ENCODE measurements at places on chromosomes 5 and 9.

- DNase-seq, result no peak
Observed at GRCh38 chr5:87129046-87129445, 138.6 kb upstream of the RASA1 start.

DNA sequence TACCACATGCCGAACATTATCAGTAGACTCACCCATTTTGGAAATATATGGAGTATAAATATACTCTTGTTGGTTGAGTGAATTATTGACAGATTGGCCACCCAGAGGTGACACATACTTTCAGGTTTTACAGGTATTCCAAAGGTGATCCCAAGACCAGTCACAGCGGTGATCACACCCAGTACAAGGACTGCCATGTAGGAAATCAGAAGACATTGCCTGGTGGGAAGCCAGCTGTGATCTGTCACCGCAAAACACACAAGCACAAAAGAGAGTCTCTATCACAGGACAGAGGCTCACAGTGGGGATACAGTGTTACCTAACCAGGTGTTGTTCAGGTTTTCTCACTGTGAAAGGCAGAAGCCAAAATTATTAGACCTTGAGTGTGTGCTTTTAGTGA, 15.8 kb downstream of the BTF3 start:
- no peak for DNase-seq

DNA sequence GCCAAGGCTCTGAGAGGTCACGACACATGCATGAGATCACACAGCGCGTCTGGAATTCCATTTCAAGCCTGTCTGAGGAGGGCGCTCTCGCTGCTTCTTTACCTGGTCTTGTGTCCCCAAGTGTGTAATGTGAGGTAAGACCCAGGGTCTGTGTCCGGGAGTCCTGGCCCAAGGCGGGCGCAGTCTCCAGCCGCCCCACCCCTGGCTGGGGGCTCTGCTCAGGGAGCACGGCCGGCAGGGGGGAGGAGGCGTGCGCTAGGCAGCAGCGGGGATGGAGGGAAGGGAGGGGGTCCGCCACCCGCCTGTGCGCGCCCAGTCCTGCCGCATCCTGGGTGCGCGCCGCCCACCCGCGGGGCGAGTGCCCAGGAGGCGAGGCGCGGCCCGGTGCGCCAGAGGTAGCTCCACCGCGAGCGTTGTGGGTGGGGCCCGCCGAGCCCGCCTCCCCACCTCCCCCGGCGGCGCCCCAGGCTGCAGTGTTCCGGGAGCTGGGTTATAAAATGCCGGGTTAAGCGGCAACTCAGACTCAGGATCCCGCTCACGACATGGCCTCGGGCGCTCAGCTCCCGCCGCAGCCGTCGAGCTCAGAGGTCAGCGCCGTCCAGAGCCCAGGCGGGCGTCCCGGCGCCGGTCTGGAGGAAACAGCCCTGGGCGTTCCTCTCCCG, at the start of gene CCNI2:
TSS of gene CCNI2 (plus strand) at position 473 of the 662 bp plus-strand sequence. CDS start at position 543, 70 bp downstream.
- peak; percentile 57 for DNase-seq

- DNase-seq, result no peak
Observed at GRCh38 chr5:174737330-174737729, 12.9 kb downstream of the MSX2 start.

- DNase-seq, result no peak
Observed at GRCh38 chr5:158634714-158635113, 465.0 kb downstream of the EBF1 start.

- DNase-seq, result no peak
Observed at GRCh38 chr5:6466975-6467567, 18.4 kb downstream of the UBE2QL1 start.

- peak; percentile 88 for DNase-seq
Observed at GRCh38 chr5:102296178-102296817, at the start of gene SLCO4C1. SLCO4C1 (minus strand) TSS chr5:102296284; CDS start chr5:102296262, 22 bp downstream.

- no peak for DNase-seq
Observed at GRCh38 chr9:87178302-87178701, 231.0 kb upstream of the GAS1 start.

DNA sequence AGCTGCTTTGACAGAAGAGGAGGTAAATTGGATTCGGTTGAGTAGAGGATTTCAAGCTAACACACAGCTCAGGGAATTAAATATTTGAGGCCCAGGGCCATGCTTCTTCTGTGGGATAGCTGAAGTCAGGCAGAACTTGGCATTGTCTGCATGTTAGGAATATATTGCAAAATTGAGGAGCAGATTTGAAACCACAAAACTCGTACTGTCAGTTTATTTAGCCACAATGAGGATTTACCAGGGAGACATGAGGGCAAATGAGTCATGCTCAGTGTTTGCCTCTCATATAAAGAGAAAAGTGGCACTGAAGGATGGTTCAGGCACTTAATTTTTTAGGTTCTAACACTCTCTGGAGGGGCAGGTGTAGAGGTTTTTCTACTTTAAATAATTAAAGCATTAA, 83.0 kb upstream of the PRLR start:
- no peak for DNase-seq

DNA sequence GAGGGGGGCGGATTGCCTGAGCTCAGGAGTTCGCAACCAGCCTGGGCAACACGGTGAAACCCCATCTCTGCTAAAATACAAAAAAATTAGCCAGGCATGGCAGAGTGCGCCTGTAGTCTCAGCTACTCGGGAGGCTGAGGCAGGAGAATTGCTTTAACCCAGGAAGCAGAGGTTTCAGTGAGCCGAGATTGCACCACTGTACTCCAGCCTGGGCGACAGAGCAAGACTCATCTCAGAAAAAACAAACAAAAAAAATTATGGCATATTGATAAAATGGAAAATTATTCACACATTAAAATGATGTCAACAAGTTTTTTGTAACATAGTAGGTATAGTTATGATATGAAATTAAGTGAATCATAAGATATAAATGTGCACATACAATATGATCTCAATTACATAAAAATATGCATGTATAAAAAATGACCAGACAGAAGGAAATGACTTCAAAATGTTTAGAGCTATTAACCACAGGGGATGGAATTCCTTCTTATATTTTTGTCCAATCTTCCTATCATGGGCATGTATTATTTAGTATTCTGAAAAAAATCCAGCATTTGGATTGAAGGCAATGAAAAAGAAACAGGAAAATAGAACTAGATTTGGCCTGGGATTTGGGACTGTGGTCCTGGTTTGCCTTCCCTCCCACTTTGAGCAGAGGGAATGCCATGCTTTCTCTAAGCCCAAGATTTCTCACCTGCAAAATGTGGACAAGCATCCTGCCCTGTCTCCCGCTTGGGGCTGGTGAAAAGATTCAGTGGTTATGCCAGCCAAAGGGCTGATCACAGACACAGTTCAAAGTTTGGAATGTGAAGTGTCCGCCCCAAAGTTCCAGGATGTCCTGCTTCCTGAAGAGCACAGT, 19.5 kb downstream of the SPAAR start:
- DNase-seq, result no peak

DNA sequence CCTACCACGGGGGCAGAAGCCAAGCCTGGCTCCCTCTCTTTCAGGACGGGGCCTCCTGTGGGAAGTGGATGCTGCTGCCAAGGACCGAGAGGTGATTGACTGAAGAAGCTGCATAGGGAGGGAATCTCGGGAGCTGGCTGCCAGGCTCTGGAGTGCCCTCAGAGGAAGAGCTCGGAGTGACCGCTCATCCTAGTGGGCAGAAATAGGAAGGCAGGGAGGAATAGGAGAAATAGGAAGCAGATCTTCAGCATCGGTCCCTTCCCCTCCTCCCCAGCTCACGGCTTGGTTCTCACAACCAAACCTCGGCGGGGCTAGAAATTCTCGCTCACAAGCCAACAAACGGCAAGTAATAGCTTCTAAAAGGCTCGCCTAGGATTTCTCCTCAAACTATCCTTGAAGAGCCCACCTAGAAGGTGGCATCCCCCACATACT, 159.9 kb upstream of the RAI14 start:
- no peak for DNase-seq

GRCh38 chr9:21653091-21653490, 149.3 kb upstream of the MTAP start:
- no peak for DNase-seq

- no peak for DNase-seq
Observed at GRCh38 chr9:76626141-76626540, 138.1 kb upstream of the PCA3 start.

GRCh38 chr5:57219386-57219785, 45.5 kb downstream of the GPBP1 start:
- DNase-seq, result peak; percentile 40

- DNase-seq, result no peak
Observed at GRCh38 chr5:25285136-25285535, 640.4 kb upstream of the CDH10 start.

Data from activated CD4-positive, alpha-beta T cell treated with anti-CD3 and anti-CD28 coated beads, Interleukin-10, Interleukin-2, amounts not matched to agents 100 ng/mL and 50 ng/mL, durations not matched to agents 16 hours and 8 hours (primary cell).